ENCODE measurements at places on chromosomes 16 and 17.

DNA sequence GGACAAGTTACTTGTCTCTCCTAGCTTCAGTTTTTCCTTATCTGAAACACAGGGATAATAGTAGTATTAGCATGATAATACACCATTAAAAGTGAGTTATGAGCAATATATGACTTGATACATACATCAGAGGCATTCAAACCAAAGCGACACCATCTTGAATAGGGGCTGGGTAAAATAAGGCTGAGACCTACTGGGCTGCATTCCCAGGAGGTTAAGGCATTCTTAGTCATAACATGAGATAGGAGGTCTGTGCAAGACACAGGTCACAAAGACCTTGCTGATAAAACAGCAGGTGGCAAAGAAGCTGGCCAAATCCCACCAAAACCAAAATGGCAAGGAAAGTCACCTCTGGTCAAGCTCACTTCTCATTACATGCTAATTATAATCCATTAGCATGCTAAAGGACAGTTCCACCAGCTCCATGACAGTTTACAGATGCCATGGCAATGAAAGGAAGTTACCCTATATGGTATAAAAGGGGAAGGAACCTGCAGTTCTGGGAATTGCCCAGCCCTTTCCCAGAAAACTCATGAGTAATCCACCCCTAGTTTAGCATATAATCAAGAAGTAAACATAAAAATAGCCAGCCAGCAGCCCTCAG is 37.2 kb upstream of the HS3ST3A1 start:
- peak; percentile 3 for DNase-seq

DNA sequence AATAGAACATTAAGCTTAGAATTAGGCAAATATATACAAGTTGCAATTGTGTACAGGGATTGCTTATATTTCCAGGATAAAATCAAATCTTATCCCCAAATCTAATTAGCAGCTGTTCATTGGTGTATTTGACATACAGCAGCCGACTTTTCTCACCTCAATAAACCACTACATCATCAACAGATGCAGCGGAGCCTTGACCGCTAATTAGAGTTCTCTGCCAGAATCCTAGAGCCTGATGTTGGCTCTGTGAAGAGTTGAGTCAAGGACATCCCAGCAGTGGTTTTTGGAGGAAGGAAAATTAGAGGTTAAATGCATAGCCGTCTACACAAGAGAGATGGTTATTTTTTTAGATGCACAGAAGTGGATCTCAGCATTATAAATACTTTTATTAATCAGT is 221.9 kb upstream of the CACNG5 start:
- no peak for DNase-seq

DNA sequence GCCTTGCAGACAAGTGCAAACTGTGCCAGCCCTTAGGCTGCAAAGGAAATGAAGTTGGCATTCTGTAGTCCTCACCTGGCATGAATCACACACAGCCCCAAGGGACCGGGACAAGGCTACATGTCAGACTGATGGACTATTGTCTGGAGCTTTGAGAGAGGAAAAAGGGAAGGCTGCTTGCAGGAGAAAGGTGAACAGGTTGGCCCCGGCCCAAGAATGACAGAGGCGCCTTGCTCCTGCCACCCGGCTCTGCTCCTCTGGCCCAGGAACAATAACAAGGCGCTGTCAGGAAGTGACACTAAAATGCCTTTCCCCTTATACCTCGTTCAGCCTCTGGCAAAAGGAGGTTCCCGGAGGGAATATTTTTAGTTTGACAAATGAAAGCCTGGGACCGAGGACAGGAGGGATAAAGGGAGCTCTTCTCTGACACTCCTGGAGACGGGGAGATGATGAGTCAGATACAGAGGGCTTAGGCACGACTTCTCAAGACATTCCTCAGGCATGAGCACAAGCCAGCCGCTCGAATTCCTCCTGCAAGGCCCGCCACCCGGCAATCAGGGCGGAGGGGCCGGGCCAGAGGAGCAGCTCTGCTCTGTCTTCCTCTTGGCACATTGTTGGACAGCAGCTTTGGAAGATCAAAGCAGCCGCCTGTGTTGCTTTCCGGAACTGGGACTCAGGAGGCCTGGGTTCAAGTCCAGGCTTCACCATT is 105.8 kb downstream of the NOG start:
- no peak for DNase-seq

DNA sequence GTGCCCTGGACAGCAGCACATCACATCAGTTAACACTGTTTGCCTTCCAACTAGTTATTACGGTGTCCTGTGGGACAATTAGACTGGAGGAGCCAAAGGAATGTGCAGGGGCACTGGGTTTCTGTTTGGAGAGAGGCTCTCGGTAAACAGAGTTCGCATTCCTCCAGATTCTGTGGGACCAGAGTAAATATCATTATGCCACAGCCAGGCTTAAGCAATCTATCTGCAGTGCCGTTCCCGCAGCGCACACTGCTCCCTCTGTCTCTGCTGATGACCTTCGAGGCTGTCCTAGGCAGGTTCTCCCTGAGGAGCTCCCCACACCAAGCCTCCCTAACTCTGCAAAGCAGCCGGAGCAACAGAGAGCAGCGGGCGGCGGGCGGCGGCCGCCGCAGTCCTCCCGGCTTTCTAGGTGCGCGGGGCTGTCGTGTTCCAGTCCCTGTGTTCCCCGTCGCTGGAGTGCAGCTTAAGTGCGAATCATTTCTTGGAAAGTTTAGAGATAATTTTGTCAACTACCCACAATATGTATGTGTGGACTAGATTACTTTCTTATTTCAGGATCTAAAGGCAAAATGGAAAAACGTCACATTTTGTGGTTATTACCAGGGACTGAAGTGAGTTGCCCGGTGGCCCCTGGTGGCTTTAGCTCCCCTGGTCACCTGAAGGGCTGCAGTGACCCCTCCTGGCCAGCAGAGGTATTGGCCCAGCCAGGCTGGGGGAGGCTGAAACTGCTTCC is 43.3 kb downstream of the PGS1 start:
- peak; percentile 77 for DNase-seq

- DNase-seq = no peak
Observed at GRCh38 chr16:57304169-57305061, 19.9 kb upstream of the PLLP start.

DNA sequence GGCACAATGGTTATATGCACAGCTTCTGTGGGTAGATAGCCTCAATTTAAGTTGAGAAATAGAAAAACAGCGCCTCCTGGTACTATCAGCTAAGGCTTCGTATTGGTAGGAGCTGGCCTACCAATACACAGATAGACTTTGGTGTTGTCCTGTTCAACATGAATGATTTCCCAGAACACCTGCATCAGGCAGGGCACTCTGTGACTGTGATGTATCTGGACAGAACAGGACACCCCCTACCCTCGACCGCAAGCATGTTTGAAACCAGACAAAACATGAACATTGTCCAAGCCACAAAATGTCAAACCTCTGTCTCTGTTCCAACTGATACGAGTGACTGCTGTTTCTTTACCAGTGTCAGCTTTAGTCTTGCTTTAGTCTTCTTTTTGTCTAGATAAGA is 144.9 kb downstream of the HAPSTR1 start:
- no peak for DNase-seq

DNA sequence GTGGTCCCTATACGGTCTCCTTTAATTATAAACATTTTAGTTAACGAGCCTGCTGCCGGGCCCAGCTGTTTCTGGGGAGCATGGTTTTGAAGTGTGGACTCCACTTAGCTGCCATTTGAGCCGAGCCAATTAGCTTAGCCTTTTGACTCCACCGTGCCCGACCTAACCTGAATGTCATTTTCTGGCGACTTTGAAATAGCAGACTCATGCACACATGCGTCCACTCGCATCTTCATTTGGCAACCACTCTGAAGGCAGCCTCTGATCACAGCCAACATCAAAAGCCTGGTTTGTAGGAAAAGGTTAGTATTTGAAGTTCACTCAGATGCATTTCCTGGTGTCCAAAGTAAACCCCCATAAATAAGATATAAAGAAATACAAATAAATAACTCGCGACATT is 16.8 kb downstream of the AXIN2 start:
- no peak for DNase-seq

- no peak for DNase-seq
Observed at GRCh38 chr16:2250652-2251295, 613 bp downstream of the ECI1 start.

- no peak for DNase-seq
Observed at GRCh38 chr17:56700919-56701420, 107.5 kb downstream of the NOG start.

- DNase-seq = no peak
Observed at GRCh38 chr16:75945916-75946457, 219.7 kb upstream of the CPHXL start.

DNA sequence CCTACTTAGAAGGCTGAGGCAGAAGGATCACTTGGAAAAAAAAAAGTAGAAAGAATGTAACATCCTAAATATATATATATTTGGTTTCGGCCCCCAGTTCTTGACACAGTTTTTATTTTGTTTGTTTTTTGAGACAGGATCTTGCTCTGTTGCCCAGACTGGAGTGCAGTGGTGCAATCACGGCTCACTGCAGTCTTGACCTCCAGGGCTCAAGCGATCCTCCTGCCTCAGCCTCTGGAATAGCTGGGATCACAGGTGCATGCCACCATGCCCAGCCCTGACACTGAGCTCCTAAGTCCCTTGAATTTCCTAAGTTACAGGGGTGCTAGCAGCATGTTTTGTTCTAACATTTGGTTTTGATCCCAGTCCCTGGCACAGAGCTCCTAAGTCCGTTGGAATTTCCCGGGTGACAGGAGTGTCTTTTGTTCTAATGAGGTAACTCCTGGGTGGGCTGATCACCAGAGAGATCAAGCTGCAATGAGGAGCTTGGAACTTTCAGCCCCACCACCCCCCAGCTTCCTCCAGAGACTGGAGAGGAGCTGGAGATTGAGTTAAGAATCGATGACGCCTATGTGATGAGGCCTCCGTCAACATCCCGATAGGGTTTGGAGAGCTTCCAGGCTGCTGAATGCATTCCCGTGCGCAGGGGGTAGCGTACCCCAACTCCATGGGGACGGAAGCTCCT is 20.0 kb downstream of the MXRA7 start:
- DNase-seq = no peak

DNA sequence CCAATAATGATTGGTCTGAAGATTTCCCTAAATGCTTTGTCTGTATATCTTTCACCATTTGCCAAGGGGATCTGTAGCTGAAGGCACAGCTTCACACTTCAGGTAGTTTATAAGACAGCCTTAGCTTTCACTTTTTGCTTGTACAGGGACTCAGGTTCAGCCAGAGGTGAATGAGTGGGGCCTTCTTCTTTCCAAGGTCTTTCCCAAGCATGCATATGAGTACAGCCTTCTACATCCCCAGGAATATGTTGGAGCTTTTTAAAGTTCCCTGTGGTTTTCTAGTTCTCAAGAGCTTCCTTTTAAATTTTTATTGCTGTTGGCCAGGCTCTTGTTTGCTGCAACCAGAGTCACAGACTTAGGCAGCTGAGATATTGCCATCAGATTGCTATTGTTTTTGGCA is 17.9 kb upstream of the SPDYE4 start:
- DNase-seq = no peak

- no peak for DNase-seq
Observed at GRCh38 chr16:87057951-87058560, 259.1 kb downstream of the C16orf95 start.

GRCh38 chr17:74042744-74043486 is 160.6 kb upstream of the RPL38 start:
- no peak for DNase-seq

DNA sequence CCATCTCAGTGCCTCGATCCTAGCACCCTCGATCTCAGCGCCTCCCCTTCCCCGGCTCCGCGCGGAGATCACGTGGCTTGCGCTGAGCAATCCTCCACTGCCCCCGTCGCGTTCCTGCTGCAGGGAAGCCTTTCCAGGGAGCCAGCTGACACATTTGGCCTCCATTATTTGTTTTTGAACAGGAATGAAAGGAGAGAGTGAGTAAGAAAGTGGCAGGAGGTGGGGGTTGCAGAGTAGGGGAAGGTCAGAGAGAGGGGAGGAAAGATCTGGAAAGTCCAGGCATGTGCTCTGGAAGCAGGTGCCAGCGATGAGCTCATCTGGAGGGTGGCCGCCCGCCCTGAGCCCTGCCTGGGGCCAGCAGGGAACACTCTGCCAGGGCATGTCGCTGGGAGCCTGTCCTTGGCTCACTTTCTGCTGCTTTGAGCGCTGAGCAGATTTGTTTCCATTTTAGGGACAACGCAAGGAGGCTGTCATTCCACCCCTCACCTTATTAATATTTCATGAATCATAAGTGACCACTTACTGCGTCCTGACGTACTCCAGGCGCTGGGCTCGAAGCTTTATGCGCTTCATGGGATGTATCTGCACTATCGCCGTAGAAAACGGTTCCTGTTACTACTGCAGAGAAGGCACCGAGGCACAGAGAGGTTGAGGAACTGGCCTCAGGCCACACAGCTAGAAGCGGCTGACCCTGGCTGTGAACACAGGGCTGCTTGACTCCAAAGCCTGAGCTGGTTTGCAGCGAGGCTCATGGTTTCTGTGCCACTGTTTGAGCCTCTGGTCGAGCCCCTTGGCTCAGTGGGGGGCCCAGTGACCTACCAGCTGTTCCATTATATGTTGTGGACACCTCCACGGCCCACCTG is 283.1 kb downstream of the SEC14L1 start:
- peak; percentile 73 for DNase-seq

GRCh38 chr17:55814377-55814776 is 63.5 kb downstream of the PCTP start:
- DNase-seq = no peak

DNA sequence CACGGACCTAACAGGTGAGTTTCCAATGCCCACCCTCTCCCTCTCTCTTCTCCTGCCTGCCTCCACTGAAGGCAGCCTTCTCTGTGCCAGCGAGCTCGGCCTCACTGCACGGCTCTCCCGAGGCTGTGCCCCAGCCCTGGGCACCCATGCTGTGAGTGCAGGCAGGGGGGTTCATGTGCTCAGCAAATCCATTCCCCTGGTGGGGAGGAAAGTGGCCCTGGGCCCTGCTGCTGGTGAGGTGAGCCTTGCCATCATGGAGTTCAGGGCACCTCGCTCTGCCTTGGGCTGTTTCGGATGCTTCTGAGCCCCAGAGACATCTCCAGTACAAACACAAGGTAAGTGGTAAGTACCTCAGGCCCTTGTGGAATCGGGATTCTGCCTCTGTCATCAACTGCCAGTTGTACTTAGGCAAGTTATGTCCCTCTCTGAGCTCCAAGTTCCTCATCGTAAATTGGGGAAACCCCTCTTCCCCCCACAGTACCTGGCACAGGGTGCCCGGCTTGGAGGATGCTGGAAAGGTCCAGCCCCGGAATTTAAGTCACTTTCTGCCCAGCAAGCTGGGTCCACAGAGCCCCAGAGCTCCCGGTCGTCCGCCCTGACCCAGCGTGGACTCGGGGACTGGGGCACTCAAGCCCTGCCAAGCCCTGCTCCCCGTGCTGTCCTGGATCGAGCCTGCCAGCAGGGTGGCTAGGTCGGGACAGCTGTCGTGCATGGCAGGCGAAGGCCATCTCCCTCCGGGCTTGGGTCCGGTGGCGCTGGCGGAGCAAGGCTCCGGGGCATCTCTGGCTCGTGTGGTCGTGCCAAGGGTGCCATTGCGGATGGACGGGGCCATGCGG is 684 bp upstream of the NUDT16L1 start:
- DNase-seq = no peak
